Tibial nerve (tissue), 4 donors: ENCODE measurements at places on chromosomes 2 and 18.

DNA sequence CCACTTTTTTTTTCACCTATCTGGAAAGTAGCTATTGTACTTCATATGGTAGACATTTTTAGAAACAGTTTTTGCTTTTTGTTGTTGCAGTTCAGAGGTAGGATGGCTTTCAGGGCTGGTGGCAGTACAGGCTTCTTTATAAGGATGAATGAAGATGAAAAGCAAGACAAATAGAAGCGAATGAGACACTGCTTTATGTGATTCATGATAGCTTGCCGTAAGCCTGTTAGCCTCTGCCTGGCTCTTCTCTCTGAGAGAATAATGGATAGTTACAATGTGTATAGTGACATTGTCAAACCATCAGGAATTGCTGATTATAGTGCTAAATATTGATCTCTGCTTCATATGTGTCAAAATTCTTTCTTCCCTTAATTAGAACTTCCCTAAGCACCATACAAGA, 173.7 kb downstream of the NR4A2 start:
- DNase-seq: no peak

GRCh38 chr18:79707239-79707638, 27.6 kb downstream of the CTDP1 start:
- DNase-seq: no peak

DNA sequence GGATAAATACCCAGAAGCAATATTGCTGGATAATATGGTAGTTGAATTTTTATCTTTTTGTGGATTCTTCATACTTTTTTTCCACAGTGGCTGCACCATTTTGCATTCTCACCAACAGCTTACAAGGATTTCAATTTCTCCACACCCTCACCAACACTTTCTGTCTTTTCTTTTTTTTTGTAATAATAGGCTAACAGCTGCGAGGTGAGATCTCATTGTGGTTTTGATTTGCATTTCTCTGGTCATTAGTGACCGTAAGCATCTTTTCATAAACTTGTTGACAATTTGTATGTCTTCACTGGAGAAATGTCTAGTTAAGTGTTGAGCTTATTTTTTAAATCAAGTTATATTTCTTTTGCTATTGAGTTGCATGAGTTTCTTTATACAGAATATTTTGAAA, 17.6 kb upstream of the SLC9A2 start:
- no peak for DNase-seq

DNA sequence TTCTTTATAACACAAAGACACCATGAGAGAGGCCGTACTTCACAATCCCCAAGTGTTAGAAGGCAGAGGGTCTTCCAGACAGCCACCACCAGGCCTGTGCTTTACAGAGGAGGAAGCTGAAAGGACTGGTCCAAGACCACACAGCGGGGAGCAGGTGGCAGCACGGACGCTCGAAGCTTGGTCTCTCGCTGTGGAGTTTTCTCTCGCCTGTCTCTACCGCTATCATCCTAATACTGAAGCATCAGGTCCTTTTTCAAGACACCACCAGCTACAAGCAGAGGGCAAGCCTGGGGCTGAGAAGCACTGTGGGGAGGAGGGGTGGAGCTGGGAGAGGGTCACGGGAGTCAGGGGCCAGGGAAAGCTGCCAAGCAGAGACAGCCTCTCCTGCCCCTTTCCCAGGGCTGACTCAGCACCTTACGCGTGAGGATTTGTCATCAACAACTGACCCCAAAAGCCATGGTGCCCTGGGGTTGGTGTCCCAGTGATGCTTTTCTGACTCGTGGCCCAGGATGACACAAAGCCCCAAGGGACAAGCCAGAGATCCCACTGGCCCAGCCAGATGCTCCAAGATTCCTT, 31.9 kb upstream of the FOSL2 start:
- no peak for DNase-seq

DNA sequence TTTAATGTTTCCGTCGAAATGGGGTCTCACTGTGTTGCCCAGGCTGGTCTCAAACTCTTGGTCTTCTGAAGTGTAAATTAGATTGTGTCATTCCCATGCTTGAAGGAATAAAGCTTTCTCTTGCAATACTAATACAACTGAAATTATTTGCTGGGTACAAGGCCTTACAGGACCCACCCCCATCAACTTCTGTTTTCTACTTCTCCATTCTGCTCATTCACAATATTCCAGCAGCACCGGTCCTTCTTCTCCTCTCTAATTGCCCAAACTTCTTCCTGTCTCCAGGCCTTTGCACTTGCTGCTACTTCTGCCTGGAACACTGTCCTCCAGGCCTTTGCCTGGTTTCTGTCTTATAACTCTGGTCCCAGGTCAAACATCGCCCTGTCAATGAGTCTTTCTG, 73.8 kb downstream of the APOB start:
- no peak for DNase-seq

DNA sequence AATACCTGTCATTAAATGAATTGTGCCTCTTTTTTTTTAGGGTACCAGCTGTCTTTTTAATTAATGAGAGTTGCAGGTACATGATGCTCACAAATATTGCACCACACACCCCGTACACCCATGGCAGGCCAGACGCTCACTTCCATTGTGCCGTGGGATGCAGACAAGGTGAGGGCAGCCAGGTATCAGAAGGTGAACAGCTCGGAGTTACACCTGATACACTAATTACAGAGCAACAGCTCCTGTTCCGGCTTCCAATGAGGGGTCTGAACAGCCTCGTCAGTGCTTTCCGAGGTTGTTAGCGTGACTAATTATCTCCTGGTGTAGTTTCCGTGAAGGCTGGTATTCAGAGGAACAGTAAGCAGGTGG, 442.8 kb downstream of the ZNF516 start:
- DNase-seq: no peak

DNA sequence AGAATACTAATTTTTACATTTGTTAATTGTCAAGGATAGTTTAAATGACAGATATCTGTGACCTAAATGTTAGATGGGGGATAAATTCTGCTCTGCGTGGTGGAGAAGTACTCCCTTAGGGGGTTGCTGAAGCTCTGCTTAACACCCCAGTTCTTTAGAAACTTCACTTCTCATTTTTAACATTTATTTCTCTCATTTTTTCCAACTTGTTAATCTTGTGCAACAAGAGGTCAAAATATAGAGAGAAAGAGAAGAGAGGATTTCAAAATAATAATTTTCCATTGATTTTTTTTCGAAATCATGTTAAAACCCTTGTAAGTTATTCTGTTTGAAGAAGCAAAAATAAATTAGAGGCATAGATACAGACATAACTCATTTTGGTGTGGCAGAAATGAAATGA, 61.3 kb upstream of the SLC8A1 start:
- DNase-seq: no peak

DNA sequence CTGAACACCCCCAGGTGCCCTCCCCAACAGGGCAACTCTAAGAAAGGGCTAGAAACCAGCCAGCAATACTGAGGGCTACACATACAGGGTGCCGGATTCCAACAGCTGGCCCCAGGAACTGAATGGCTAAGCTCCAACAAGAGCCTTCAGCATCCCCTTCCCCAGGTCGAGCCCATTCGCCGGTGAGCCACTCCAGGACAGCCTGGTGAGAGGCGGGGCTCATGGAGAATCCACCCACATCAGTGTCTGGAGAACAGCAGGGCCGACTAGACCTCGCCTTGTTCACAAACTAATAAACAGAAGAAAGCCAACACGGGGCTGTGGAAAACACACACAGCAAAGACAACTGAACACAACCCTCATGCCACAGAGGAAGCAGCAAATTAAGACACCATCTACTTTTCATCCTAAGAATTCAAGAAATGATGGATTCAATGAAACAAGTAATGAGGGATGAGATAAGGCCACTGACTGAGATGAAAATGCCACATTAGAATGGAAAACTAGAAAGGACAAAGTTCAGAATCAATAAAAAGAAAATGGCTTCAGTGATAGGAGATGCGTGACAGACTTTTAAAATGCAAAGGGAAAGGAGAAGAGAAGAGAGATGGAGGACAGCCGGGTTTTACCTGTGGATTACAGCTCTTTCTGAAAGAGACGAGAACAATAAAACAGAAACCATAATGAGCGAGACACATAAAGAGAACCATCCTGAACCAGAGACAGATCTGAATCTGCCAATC, 8.2 kb downstream of the PER2 start:
- no peak for DNase-seq

DNA sequence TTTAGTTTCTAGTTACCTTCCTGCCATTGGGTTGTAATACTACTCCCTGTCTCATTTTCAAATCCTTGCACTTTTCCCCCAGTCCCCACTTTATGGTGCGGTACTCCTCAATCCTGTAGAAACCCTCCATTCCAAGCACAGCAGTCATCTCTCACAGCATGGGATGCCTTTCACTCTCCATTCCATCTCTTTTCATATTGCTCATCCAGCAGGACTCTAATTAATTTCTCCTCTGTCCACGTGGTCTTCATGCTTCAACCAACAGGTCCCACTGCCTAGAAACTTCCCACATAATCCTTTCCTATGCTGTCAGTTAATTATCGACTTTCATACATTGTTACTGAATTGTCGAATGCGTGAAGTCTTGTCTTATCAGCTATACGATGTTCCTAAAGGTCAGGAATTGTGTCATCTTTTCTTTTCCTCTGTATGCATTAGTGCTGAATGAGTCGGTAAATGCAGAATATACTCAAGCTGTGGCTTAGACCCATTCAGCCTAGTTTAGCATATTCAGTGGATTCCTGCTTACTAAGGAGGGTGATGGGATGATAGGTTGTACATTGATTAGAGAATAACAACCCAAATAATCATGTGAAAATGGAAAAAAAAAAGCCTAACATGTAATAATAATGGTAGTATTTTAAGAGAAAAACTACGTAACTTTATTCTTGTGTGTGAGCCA, 89.7 kb downstream of the CRIM1 start:
- no peak for DNase-seq

- DNase-seq: no peak
Measured at GRCh38 chr2:52113338-52113737, 1081.4 kb upstream of the NRXN1 start.

DNA sequence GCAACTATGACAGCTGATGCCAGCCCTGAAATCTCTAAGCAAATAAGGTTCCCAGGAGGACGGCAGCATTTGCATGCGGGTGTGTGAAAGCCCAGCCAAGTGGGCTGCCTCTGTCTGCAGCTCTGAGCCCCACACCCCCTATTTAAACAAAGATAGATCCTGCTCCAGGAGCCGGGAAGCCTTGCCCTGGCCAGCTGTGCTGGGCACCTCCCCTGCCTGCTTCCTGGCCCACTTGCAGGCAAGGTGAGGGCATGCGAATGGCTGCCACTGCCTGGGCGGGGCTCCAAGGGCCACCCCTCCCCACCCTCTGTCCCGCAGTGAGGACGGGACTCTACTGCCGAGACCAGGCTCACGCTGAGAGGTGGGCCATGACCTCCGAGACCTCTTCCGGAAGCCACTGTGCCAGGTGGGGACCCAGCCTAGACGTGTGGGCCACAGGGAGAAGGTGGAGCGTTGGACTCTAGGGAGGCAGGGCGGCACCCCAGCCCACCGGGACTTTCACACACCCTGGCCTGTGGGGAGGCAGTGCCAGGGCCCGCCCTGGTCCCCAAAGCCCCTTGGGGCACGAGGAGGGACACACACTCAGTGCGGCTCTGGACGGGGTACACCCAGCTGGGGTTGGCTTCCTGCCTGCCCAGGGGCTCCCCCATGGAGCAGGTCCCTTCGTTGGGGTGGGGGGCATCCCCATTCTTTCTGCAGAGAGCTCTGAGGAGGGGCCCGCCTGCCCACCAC, at the start of gene ANO7:
TSS of gene ANO7 (plus strand) at position 317 of the 732 bp plus-strand sequence. CDS start 1,387 bp downstream, outside the sequence.
- DNase-seq: no peak

DNA sequence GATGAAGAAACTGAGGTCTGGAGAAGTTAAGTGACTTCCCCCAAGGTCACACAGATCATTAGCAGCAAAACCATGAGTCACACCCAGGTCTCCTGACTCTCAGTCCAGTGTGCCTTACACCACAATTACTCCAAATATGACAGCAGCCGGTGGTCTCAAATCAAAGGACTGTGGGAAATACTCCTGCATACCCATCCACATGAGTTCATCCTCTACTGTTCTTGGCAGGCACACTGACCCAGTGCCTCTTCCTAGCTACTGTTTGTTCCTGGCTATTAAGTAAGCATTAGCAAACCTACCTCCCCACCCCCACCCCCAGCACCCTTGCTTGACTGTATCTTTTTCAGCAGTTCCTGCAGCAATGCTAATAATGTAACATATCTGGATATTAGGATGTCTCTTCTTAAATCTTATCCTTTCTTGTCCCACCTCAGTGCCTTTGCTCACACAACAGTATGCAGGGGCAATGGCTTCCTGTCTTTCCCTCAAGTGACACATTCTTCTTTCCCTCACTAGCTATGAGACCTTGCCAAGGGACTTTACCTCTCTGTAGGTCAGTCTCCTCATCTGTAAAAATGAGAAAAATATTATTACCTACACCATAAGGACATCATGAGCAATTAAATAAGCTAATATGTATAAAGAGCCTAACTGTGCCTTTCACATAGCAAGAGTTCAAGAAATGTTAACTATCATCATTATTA, 46.2 kb downstream of the FAM98A start:
- DNase-seq: no peak

GRCh38 chr2:84643991-84644390, 127.7 kb downstream of the DNAH6 start:
- no peak for DNase-seq

DNA sequence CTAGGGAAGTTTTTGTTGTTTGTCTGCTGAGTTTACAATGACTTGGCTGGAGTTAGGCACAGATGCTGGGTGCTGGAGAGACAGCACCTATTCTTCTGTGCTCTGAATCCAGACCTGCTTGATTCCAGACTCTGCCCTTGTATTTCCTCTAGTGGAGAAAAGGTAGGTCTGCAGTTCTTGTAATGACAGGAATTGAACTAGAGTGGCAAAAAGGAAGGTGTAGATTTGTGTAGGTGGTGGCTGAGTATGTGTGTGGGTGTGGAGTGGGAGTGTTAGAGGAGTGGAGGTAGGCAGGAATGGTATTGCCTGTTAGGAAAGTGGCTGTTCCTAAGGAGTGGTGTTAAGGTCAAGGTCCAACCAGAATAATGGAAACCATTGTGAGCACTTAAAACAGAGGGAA, 71.9 kb upstream of the LYPD6 start:
- DNase-seq: no peak

DNA sequence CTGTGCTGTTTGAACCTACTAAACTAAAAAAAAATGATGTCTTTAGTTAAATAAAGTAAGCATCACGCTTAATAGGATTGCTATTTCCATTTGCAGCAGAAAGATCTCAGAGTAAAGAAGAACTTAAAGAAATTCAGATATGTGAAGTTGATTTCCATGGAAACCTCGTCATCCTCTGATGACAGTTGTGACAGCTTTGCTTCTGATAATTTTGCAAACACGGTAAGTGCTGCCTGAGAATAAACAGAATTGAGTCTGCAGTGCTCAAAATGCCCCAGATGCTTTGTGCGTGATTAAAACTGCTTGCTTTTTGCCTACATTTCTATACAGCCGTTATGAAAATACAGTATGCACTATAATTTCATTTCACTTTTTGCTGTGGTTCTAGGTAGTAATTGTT, 3.9 kb downstream of the CDCA7 start:
- no peak for DNase-seq

- DNase-seq: no peak
Measured at GRCh38 chr2:151261977-151262291, 271 bp upstream of the RBM43 start.

DNA sequence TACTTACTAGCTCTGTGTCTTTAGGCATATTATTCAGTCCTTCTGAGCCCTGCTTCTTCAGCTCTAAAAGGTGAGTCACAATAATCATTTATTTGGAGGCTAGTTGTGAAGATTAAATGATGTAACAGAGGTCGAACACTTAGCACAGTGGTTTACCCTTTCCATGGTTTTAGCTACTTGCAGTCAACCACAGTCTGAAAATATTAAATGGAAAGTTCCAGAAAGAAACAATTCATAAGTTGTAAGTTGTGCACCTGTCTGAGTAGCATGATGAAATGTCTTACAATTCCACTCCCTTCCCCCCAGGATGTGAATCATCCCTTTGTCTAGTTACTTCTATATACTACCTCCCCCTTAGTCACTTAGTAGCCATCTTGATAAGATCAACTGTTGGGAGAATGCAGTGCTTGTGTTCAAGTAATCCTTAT, 217.6 kb upstream of the THUMPD2 start:
- no peak for DNase-seq
